ENCODE measurements at places on chromosomes 5 and 9.

DNA sequence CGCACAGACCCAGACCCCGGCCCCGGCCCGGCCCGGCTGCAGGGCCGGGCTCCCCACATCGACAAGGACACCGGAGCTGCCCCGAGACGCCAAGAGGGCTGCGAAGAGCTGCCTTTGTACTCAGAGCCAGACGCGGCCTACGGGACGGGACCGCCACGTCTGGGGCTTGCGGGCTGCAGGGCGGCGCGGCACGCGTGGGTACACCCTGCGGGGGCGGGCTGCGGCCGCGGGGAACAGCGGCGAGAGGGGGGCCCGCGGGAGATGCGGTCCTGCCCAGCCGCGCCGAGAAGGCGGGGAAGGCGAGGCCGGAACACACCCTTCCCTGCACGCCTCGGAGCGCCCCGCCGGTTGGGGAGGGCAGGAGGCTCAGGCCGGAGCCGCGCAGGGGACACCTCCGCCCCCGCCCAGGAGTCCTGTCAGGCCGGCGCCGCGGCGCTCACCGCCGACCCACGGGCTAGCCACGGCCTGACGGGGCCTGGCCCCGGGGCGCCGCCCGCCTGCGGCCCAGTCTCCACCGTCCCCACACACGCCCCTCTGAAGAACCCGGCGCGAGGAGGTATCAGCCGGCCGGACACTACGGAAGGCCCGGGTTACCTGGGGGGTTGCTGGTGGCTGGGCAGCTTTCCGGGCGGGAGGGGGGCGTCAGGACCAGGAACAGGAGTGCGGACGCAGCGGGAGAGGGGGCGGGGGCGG is 478 bp downstream of the RAB14 start:
- no peak for DNase-seq

- DNase-seq, result no peak
Observed at GRCh38 chr5:39519566-39520231, 94.9 kb upstream of the DAB2 start.

GRCh38 chr5:175335691-175336090 is 108.3 kb downstream of the DRD1 start:
- no peak for DNase-seq

DNA sequence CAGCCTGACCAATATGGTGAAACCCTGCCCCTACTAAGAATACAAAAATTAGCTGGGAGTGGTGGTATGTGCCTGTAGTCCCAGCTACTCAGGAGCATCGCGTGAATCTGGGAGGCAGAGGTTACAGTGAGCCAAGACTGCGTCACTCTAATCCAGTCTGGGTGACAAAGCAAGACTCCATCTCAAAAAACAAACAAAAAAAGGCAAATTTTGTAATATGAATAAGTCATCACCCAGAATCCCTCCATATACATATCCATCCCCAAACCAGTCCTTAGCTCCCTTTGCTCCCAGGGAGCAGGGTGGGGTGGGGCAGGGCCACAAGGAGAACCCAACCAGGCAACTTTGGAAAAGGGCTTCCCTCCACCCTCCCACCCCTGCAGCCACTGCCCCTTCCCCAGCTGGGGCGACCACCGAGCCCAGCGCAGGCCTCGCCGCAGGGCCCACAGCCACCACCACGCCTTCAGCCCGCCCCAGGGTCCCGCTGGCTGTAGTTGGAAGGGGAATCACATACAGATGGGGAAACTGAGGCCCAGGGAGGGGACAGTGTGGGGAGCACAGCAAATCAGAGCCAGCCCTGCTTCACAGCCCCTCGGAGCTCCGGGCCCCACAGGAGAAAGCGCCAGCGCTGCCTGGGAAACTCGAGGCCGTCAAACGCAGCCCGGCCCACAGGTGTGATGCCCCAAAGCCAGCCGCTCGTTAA is 7.8 kb downstream of the NOTCH1 start:
- no peak for DNase-seq

GRCh38 chr5:180494510-180495181 is 467 bp downstream of the CNOT6 start:
- DNase-seq, result no peak

GRCh38 chr5:55344392-55344992 is 36.7 kb downstream of the MTREX start:
- no peak for DNase-seq

- no peak for DNase-seq
Observed at GRCh38 chr5:167936022-167936421, 355.4 kb upstream of the WWC1 start.

- no peak for DNase-seq
Observed at GRCh38 chr5:148962761-148963324, 100.0 kb downstream of the SH3TC2 start.

- DNase-seq, result no peak
Observed at GRCh38 chr5:149304195-149305078, 32.8 kb downstream of the AFAP1L1 start.

DNA sequence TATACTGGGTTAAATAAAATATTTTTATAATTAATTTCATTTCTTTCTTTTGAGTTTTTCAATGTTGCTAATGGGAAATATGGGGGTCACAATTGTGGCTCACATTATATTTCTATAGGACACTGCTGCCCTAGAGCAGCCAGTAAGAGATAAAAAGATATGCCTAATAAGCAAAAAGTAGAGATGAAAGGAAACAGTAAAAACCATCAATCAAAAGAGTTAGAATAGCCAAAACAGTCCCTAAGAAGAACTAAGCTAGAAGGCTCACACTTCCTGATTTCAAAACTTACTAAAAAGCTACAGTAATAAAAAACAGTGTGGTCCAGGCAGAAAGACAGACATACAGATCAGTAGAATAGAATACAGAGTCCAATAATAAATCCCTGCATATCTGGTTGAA is 104.4 kb downstream of the FANCC start:
- DNase-seq, result no peak

DNA sequence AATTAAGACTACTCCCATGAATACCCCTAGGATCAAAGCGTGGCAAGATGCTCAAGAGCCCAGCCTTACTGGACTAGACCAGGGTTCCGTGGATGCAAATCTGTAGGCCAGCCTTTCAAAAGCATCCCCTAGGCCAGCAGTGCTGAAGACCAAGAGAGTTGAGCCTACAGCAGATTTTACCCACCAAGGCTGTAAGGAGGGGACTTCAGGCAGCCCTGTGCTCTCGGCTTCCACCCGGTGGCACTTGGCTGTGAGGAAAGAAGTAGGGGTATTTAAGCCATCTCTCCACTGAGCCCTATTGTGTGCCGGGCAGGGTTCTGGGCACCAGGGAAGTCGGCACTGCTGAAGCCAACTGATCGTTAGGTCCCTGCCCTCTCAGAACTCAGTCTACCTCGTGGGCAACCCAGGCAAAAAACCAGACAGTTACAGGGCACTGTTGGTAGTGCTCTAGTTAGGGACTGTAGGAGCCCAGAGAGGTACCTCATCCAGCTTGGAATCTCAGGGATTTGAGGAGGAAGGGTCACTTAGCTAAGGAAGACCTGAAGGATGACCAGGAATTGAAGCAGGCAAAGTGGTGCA is 25.5 kb downstream of the TCF7 start:
- DNase-seq, result no peak

- no peak for DNase-seq
Observed at GRCh38 chr9:82531795-82532194, 531.1 kb downstream of the RASEF start.

GRCh38 chr5:18491349-18491748 is 857.1 kb downstream of the TAF11L14 start:
- DNase-seq, result no peak

DNA sequence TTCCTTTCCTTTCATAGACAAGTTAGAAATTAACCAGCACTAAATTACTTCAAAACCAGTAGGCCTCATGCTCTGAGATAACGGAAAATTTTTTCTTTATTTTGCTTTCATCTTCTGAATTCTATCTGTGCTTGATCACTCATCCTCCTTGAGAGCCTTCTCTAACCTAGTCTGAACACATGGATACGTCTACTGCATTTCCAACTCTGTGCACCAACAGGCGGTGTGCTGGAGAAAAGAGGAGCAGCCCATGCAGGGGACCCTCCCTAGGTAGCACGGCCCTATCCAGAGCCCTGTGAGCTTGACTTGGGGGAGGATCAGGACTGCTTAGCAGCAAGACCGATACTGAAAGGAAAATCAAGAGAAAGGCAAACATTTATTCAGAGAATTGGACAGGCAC is 149.8 kb downstream of the AUH start:
- DNase-seq, result no peak

DNA sequence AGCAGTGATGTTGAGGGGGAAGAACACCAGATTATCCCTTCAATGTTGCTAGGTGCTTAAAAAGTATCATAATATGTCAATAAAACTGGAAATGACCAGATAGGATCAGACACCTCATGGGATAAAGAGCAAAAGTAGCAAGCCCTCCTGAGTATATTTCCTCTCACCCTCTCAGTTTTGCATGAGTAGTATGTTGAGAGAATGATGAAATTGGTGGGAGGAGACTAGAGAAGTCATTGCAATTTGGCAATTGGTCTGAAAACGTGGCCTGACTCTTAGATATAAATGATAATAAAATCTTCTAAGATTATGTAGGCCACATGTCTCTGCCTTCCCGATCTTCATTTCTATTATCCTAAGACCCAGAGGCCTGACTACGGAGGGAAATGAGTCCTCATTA is 151.2 kb upstream of the ARRDC3 start:
- DNase-seq, result no peak

DNA sequence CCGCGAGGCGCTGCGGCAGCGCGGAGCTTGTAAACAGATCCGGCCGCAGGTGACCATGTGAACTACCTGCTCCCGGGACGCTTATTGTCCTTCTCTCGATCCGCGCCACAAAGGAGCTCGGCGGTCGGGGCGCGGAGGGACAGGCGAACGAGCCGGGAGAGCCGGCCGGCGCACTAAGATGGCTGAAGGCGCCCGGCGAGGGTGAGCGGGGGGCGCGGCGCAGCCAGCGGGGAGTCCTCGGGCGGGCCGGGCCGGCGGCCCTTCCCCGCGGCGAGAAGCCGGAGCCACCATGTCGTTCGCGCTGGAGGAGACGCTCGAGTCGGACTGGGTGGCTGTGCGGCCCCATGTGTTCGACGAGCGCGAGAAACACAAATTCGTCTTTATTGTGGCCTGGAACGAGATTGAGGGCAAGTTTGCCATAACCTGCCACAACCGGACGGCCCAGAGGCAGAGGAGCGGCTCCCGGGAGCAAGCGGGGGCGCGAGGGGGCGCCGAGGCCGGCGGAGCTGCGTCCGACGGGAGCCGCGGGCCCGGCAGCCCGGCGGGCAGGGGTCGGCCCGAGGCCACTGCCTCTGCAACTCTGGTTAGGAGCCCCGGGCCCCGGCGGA is 535 bp downstream of the JMY start:
- no peak for DNase-seq

GRCh38 chr5:140109018-140109758 is 4.7 kb upstream of the PURA start:
- DNase-seq, result no peak

GRCh38 chr9:14693251-14693861 is at the start of gene ZDHHC21:
Gene ZDHHC21 (minus strand): TSS chr9:14693432. CDS start chr9:14674340, 19,092 bp downstream.
- DNase-seq, result no peak

DNA sequence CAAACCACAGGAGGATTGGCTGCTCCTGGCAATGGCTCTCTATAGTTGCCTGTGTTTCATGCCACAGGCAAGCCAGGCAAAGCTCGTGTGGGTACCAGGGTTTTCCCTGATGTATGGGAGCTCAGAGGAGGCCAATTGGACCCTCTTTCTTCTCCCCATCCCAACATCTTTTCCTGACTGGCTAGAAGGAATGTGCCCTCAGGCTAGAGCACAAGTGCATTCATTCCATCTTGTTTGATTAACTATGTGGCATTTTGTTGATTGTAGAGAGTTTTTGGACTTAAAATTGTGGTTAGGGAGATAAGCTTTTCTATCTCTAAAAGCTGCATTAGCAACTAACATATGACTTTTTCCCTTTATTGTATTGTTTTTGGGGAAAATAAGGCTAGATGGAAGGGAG is 561.3 kb downstream of the PSAT1 start:
- DNase-seq, result no peak

GRCh38 chr5:52799358-52799982 is 11.8 kb downstream of the ITGA1 start:
- DNase-seq, result no peak

DNA sequence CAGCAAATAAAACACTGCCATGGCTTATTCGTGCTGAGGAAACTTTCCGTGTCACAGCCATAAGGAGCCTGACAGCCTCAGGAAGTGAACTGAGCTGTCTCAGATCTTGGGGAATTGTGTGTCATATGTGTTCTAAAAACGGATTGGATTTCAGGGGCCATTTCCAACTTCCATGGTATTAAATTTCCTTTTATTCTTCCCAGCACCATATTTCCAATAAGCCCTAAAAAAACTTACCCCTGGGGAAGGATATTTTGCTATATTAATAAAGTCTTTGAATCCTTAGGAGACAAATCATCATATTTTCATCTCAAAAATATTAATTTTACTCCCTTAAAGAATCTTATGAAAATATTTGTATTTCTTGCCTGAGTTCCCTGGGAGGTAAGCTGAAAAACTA is 93.9 kb downstream of the LHFPL2 start:
- DNase-seq, result no peak

- no peak for DNase-seq
Observed at GRCh38 chr9:127178686-127179632, 56.5 kb upstream of the ANGPTL2 start.

DNA sequence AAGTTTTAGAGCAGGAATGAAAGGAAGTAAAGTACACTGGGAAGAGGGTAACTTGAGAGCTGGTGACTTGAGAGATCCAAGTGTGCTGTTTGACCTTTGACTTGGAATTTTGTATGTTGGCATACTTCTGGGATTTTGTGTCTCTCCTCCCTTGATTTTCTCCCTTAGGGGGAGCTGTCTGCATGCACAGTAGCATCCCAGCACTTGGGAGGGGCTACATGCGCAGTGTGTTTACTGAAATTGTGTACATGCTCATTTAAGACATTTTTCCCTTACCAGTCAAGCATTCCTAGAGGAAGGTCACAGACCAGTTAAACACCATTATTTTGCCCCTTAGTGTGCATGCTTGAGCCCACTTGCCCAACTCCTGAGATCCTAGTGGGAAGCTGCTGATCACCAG is 120.1 kb downstream of the ZNF622 start:
- DNase-seq, result no peak

GRCh38 chr9:13083366-13083765 is 196.1 kb downstream of the MPDZ start:
- DNase-seq, result no peak

DNA sequence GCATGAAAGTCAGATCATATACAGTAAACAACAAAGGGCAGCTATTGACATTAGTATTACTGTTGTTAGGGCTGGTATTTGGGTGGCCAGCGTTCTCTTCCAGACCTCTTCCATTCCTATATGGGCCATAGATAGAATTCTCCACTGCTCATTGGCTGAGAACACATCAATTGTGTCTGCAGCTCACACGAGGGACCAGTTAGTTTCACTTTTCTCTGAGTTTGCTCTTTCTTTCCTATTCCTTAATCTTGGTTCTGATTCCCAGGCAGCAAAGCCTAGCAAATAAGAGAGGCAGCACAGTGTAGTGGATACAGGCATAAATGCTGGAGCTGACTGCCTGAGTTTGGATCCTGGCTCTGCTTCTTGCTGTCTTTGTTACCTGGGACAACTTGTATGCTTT is 476.4 kb downstream of the SPOCK1 start:
- no peak for DNase-seq

DNA sequence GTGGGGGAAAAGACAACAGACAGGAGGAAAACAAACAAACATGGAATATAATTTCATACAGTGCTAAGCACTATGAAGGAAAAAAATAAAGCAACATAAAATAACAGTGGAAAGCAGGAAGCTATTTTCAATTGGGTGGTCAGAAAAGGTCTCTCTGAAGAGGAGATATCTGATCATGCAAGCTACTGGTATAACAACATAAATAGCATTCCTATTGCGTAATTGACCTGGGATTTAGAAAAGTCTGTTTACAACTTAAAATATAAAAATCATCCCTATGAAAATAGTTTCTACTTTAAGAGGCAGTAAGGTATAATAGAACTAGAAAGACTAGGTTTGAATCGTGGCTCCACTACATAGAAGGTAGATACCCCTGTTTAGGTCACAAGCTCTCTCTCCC is 61.4 kb downstream of the FBXW11 start:
- DNase-seq, result no peak
